ENCODE measurements at places on chromosomes 12 and 14.

DNA sequence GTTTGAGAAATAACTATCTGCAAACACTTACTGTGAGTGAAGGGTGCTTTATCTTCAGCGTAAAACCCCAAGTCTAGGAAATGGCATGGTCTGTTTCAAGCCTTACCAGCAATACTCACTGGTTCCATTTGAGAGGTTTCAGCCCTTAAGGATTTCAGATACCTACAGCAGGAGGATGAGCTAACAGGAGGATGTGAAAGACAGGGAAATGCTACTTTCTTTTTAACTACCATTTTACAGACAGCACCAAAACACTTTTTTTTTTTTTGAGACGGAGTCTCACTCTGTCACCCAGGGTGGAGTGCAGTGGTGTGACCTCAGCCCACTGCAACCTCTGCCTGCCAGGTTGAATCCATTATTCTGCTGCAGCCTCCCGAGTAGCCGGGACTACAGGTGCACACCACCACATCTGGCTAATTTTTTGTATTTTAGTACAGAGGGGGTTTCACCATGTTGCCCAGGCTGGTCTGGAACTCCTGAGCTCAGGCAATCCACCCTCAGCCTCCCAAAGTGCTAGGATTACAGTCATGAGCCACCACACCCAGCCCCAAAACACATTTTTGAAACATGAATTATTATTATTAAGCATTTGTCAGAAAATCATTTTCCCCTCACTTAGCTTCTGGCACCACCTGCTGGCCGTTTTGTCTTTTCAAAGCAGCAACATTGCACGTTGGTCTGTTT is 4.6 kb downstream of the MTRFR start:
- peak; percentile 69 for DNase-seq

- DNase-seq: no peak
Measured at GRCh38 chr12:3292677-3293412, 198.2 kb upstream of the PRMT8 start.

DNA sequence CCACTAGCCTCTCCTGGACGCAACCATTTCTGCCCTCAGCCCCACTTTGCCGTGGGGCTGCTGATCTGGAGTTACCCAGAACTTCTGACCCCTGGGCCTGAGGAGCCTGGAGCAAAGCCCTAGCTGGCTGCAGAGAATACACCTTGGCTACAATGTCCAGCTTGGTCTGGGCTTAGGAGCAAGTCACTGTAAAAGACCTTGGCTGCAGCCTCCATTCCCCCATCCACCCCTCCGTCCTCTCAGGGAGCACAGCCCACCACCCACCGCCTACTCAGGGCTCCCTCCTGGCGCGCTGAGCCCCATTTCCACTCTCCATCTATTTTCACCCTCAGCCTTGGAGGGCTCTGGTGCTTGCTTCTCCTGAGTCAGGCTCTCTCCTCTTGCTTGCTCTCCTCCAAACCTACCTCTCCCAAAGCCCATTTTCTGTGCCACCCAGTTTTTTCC is 42.9 kb downstream of the ERH start:
- DNase-seq: no peak

GRCh38 chr12:13154027-13154538 is 42.4 kb upstream of the EMP1 start:
- DNase-seq: peak; percentile 21

GRCh38 chr14:56744016-56744415 is 66.3 kb downstream of the OTX2 start:
- no peak for DNase-seq

DNA sequence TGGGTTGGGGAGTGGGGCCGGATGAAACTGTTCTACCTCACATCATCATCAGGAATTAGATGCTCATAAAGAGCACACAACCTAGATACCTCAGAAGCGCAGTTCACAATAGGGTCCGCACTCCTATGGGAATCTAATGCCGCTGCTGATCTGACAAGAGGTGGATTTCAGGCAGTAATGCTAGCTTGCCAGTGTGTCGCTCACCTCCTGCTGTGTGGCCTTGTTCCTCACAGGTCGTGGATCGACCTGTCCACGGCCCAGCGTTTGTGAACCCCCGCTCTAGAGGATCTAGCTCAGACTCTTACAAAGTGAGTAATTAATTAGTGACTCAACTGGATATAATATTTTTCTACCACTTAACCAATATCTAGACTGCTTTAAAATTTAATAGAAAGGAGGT is 5.8 kb downstream of the PPP1R12A start:
- DNase-seq: no peak

GRCh38 chr12:76569685-76570604 is 10.4 kb upstream of the OSBPL8 start:
- no peak for DNase-seq

- no peak for DNase-seq
Measured at GRCh38 chr12:130153803-130154202, 8.5 kb upstream of the FZD10 start.

- DNase-seq: no peak
Measured at GRCh38 chr12:30988646-30989286, 62.2 kb downstream of the TSPAN11 start.

DNA sequence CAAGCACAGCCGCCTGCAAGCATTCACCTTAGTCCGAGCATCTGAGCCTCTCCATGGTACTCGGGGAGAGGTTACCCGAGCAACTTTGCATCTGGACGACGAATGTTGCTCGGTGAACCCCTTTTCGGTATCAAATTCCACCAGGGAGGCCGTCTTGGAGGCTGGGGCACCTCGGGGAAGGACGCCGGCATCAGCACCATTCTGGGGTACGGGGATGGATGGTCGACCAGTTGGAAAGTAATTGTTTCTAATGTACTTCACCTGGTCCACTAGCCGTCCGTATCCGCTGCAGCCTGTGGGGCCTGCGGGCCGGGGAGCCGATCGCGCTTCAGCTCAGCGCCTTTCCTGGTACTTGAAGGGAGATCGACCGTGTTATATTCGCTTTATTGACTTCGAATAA is 161.7 kb upstream of the RTL1 start:
- no peak for DNase-seq

- no peak for DNase-seq
Measured at GRCh38 chr14:74979029-74979428, 23.6 kb upstream of the PGF start.

DNA sequence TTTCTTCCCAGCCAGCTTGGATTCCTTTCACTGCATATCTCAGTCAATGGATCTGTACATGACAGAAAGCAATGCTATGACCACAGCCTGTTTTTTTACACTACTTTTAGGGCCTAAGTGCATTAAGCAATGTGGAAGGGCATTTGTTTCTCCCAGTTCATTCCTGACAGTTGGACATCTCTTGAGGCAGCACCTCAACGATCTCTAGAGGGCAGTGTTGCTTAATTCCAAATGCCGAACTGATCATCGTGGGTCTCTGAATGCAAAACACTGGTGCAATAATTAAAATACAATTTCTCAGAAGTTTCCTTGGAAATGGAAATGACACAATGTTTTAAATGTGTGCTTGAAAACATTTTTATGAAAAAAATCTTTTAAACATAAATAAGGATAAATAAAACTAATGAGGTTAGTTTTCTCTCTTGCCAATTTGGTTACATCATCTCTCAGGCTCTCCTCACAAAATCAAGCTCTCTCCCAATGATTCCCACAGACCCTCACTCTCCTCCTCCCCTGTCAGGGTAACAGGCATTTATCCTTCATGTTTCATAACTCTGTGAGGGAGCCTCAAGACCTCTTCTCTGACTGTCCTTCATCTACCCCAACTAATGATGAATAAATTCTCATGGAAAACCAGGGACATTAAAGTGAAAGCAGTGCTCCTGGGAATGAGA is 192.4 kb upstream of the SLC16A7 start:
- DNase-seq: peak; percentile 60

DNA sequence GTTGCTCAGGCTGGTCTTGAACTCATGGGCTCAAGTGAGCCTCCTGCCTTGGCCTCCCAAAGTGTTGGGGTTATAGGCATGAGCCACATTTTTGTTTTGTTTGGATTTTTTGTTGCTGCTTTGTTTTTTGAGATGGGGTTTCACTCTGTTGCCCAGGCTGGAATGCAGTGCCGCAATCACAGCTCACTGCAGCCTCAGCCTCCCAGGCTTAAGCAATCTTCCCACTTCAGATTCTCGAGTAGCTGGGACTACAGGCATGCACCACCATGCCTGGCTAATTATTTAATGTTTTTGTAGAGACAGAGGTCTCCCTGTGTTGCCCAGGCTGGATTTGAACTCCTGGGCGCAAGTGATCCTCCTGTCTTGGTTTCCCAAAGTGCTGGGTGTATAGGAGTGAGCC is 5.7 kb upstream of the PLEK2 start:
- no peak for DNase-seq

DNA sequence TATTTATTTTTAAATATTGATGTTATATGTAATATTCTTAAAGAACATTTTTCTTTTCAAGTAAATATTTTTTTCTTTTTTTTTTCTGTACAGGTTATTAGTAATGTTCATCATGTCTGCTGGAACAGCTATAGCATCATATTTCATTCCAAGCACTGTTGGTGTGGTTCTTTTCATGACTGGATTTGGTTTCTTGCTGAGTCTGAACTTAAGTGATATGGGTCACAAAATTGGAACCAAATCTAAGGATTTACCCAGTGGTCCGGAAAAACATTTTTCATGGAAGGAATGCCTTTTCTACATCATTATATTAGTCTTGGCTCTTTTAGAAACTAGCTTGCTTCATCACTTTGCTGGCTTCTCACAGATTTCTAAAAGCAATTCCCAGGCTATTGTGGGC is 23.2 kb downstream of the PCNX4 start:
- no peak for DNase-seq

Measured in GM03348 (cell line).